ENCODE measurements at places on chromosomes 2 and 18.

DNA sequence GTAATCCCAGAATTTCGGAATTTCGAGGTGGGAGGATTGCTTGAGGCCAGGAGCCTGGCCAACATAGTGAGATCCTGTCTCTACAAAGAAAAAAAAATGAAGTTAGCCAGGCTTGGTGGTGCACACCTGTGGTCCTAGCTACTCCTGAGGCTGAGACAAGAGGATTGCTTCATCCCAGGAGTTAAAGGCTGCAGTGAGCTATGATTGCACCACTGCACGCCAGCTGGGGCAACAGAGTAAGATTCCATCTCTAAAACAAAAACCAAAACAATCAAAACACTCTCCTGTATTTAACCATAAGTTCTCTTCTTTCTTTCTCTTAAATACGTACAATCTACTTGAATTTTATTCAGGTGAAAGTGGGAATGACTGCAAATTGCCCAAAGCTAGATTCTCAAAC lies 33.8 kb upstream of the NEDD4L start:
- DNase-seq = no peak

DNA sequence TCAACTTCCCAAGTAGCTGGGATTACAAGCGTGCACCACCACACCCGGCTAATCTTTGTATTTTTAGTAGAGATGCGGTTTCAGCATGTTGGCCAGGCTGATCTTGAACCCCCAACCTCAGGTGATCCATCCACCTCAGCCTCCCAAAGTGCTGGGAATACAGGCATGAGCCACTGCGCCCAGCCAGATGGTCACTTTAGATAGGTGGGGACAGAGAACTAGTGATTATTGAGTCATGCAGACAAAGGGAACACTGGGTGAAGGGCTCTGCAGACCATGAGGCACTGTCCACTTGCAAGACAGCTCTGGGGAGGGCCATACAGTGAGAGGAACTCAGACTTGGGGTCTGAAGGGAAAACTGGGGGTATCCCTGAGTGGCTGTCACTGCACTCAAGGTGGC lies 58.4 kb upstream of the POMC start:
- no peak for DNase-seq

DNA sequence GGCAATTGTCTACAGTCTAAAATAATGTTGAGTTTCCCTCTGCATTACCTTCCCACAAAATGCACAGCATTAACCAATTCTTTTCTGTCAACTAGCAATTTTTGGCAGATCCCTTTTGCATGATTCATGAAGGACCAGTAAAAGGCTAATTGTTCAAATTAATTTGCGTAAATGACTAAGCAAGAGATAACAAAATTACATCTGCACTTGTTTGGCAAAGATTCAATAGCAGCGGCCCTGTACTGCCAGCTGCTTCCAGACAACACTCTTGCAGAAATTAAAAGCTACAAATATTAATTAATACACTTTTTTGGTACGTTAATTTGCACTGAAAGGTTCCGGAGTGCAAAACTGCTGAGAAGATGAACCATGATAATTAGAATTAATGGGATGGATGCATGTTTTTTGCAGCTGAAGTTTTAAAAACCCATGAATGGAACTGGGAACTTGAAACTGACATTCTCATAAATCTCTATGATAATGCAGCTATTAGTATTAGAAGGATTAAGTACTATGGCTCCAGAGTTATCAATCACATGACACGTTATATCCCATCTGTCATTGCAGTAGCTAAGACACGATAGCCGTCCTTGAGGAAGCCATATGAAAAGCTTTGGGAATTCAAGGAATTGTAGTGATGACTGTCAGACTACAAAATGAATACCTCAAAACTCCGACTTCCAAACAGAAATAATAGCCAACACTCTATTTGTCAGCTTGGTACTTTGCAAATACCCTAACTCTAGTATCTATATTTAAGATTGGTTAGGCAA lies 1268.3 kb upstream of the ACVR2A start:
- DNase-seq = no peak

GRCh38 chr2:23323917-23324680 lies 60.9 kb upstream of the KLHL29 start:
- no peak for DNase-seq

GRCh38 chr18:74074668-74075564 lies 72.7 kb downstream of the FBXO15 start:
- DNase-seq = no peak

- peak; percentile 22 for DNase-seq
These were observed 555 bp downstream of the ALPI start for GRCh38 chr2:232456296-232457120.

GRCh38 chr2:44748-45341 lies 1.5 kb downstream of the FAM110C start:
- no peak for DNase-seq

DNA sequence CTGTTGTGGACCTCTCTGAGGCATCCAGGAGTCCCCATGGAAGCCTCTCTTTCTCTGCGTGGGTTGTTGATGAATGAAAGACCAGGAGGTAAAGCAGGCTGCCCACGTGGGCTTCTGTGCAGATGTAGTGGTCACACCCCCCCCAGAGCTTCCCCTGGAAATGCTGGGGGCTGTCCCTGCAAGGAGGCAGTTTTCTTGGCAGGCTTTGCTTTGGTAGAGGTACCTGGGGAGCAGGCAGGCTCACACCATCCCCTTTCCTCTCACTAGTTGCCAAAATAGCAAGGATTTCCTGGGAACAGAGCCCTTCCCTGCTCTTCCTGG lies 97.6 kb upstream of the MAP3K20 start:
- no peak for DNase-seq

DNA sequence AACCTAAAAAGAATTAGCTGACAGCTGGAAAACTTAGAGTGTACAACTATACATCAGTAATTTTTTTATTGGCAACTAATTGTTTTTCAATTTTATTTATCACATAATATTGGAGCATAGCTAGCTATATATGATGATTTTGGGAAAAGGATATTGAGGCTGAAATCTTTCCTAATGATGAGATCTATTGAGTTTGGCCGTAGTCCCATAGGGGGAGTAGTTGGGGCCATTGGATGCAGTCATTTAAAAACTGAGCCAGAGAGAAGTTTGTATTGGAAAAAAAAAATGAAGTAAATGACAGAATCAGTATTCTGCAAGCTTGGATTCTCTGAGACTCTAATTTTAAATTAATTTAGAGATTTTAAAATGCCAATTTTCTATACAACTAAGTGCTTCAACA lies 179.8 kb downstream of the LTBP1 start:
- no peak for DNase-seq

GRCh38 chr2:26571316-26571715 lies 69.8 kb downstream of the CIB4 start:
- no peak for DNase-seq

GRCh38 chr2:191931329-191931728 lies 84.4 kb upstream of the CAVIN2 start:
- DNase-seq = no peak

DNA sequence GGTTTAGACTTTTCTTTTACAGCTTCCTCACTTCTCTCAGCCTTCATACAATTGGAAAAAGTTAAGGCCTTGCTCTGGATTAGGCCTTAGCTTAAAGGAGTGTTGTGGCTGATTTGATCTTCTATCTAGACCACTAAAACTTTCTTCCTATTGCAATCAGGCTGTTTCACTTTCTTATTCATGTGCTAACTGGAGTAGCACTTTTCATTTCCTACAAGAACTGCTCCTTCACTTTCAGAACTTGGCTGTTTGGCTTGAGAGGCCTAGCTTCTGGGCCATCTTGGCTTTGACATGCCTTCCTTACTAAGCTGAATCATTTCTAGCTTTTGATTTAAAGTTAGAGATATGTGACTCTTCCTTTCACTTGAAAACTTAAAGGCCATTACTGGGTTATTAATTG lies 114.3 kb downstream of the ARHGEF4 start:
- DNase-seq = no peak

DNA sequence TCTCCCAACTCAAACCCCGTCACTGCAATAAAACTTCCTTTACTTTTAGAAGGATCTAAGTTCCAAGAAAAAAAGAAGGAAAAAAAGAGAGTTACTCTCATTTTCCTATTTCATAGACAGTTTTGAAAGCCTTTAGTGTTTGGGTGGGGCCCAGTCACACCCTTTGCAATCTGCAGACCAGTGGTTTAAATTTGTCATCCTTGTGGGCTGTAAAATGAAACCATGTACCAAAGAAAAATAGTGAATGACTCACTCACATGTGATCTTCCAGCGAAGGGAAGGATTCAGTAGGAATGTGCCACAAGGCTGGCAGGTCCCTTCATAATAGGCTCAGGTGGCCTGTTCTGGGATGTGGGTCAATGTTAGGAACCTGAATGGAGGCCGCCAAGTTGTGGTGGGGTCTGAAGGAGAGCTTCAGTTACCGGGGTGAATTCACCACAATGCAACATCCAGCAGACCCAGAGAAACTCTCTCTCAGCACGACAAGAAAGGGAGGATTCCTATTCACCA lies 28.3 kb downstream of the ANXA4 start:
- DNase-seq = no peak

DNA sequence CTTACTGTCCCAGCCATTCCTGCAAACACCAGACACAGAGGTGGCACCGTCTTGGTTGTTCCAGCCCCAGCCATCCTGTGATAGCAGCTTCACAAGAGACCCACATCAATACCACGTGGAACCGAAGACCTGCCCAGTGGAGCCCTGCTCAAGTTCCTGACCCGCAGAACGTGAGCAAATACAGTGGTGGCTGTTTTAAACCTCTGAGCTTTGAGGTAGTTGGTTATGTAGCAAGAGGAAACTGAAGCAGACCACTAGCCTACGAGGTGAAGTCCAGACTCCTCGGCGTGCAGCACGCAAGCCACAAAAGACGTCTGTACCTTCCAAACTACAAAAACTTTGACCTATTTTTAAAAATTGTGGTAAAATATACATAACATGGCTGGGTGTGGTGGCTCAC lies 96.1 kb upstream of the ODC1 start:
- DNase-seq = no peak

- DNase-seq = peak; percentile 32
These were observed 980 bp upstream of the PDE6D start for GRCh38 chr2:231781798-231782726.

- DNase-seq = no peak
These were observed 188.9 kb downstream of the SH3BP4 start for GRCh38 chr2:235140801-235141081.

- no peak for DNase-seq
These were observed 46.8 kb downstream of the EPG5 start for GRCh38 chr18:45920367-45920766.

GRCh38 chr2:223235986-223236385 lies 184.0 kb downstream of the KCNE4 start:
- no peak for DNase-seq

DNA sequence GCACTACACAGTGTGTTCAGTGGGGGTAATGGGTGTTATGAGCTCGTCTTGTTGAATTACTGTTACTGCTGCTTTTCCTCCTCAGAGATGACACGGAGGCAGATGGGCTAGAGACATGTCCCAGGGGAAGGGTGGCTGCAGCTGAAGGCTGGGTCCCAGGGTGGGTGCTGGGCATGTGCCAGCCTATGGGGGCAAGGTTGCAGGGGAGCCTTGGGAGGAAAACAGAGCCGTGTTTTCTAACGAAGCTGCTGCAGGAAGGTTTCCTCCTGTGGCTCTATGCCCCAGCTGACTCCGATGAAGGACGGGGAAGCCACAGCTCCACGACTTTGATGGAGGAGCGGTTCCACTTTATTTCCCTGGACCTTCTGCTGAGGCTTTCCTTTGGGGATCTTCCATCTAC lies 42.4 kb downstream of the ASB18 start:
- DNase-seq = no peak

- no peak for DNase-seq
These were observed 273.6 kb downstream of the SETBP1 start for GRCh38 chr18:44954257-44954656.

GRCh38 chr2:42801381-42801780 lies 9.0 kb upstream of the HAAO start:
- no peak for DNase-seq

- DNase-seq = no peak
These were observed 12.3 kb upstream of the SIX3 start for GRCh38 chr2:44929159-44929734.

- no peak for DNase-seq
These were observed 19.6 kb downstream of the ZNF2 start for GRCh38 chr2:95185197-95185596.

GRCh38 chr2:45588158-45588829 lies 22.8 kb downstream of the SRBD1 start:
- DNase-seq = no peak

DNA sequence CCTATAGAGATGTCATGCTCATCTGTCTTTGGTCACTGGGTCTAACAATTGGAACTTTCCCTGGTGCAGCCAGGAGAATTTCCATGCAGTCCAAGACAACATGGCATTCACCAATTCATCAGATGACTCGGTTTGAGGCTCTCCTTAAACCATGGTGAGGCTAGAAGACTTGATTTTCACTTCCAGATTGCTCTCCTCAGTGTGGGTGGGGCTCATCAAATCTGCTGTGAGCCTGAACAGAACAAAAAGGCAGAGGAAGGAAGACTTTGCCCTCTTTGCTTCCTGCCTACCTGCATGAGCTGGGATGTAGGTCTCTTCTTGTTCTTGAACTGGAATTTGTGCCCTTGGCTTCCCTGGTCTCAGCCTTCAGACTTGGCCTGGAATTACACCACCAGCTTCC lies 203.4 kb upstream of the TRIB2 start:
- DNase-seq = no peak

DNA sequence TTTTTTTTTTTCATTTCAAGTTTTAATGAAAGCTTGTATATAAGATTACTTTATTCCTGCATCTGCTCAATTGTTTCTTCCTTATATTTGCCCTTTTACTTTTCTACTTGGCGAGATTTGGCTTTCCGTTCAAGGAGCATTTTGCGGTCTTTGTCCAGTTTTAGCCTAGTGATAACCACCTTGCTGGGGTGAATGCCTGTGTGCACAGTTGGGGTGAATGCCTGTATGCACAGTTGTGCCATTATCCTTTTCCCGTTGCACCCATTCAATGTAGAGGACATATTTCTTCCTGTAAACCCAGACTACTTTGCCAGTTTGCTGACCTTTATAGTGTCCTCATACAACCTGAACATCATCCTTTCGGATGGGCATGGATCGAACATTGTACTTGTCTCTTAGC lies 12.0 kb downstream of the ZNF236 start:
- DNase-seq = no peak

DNA sequence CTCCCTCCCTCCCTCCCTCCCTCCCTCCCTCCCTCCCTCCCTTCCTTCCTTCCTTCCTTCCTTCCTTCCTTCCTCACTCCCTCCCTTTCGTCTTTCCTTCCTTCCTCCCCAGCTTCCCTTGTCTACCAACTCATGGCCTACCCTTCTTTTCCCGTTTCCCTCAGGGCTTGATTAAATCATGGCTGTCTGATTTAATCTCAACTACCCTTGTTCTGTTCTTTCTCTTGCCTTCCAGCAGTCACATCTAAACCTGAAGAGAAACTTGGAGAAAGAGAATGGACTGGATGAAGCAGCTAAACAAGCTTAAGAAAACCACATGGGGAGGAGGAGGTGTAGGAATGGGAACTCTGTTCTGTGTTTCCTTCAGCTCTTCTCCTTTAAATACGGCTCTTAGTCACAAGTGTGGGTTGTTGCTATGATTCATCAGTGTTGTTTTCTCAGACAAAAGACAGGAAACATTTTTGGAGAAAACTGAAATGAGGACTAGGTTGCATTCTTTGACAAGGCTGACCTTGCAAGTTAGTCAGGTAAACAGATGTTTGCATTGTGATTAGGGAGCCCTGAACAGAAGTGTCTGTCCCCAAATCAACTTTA lies 177.9 kb downstream of the LRRTM1 start:
- no peak for DNase-seq

GRCh38 chr18:23135550-23136325 lies 453 bp downstream of the CABLES1 start:
- DNase-seq = peak; percentile 68

GRCh38 chr18:3266062-3266608 lies 4.2 kb downstream of the MYL12B start:
- DNase-seq = no peak
